ENCODE measurements at places on chromosomes 16 and 17. TPM values are rescaled to one million over a fixed set of nuclear protein-coding genes. Genes with fewer than 3 reads are reported as not detected.

DNA sequence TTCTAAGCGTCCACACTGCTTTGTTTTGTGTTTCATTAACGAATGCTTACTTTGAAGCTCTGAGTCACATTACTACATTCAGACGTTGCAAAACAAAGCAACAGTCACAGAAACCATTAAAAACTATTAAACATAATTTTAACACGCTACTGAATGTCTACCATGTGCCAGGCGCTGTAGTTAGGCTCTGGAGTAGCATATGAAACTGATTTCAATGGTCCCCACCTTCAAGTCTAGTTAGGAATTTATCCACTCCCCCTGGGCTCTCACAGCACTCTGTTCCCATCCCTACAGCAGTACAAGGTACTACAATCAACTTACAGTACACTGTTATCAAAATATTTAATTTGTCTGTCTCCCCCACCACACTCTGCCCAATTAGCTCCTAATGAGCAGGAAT lies 631 bp downstream of the UTP6 start:
- DNase-seq, result no peak

DNA sequence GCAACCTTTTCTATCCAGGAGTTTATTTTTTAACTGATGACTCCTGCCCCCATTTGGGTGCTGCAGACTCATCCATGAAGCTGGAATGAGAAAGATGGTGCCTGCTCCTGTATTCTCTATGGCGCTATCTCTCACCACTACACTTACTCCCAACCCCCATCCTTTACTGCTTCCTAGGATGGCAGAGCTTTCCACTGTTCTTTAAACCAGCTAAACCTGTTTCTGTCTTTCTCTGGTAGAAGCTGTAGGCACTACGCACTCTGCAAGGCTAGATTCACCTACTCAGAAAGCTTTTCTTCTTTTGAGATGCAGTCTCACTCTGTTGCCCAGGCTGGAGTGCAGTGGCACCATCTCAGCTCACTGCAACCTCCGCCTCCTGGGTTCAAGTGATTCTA lies 47.0 kb downstream of the ADAMTS18 start:
- no peak for DNase-seq

DNA sequence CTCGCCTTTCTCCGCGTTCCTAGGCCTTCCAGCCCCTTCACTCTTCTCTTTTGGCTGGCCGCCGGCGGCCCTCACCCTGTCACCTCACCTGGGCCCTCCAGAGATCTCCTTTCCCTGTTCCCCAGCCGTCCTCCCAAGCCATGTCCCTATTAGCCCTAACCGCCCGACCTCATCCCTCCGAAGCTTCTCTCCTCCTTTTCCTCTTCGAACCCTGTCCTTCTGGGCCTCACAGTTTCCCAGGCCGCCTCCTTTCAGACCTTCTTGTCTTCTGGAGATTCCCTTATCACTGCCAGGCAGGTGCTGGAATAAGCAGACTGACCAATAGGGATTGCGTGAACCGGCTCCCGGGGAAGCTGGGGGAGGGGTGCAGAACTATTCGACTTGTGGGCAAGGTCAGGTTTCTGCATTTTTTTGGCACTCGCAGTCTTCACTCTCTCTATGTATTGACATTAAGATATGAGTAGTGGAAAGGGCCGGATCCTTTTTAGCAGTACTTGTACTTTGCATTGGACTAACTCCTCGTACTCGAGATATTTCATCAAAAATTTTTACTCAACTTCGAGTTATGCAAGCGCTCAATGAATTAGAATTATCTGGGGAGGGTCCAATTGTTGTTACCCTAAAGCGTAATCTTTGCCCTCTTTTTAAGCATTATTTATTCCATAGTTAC lies 690 bp downstream of the RHOT1 start:
- peak; percentile 63 for DNase-seq

DNA sequence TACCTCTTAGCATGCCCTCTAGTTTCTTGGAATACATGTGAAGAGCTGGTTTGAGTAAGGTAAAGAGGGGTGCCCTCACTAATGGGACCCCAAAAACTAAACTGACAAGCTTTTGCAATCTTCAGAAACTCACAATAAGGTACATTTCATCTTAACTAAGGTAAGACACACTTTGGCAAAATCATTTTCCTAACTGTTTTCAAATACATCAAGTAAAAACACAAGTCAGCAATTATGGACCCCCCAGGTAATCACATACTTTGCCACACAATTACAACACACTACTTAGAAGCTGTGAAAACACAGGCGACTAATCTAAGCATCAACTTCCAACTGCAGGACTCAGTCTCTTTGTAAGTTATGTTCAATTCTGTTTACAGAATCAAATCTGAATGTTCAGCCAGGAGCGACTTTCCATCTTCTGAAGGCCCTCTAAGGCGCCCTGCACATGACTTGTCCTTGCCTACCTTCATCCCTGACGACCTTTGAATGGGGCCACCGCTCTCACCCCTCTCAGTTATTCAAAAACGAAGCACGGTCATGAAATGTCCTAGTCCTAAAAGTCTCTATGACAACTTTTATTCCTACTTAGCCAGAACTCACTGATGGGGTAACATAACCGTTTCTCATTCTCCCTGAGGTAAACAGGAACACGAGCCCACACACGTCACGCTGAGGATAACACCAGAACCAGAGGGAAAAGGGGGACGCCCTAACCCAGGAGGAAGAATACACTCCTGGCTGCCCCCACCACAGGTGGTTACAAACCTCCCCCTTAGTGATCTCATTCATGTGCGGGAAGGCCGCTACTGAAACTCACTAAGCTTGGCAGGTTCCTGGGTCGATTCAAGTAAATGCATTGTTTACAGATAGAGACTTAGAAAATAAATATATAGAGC lies 5.5 kb downstream of the CREBBP start:
- no peak for DNase-seq

DNA sequence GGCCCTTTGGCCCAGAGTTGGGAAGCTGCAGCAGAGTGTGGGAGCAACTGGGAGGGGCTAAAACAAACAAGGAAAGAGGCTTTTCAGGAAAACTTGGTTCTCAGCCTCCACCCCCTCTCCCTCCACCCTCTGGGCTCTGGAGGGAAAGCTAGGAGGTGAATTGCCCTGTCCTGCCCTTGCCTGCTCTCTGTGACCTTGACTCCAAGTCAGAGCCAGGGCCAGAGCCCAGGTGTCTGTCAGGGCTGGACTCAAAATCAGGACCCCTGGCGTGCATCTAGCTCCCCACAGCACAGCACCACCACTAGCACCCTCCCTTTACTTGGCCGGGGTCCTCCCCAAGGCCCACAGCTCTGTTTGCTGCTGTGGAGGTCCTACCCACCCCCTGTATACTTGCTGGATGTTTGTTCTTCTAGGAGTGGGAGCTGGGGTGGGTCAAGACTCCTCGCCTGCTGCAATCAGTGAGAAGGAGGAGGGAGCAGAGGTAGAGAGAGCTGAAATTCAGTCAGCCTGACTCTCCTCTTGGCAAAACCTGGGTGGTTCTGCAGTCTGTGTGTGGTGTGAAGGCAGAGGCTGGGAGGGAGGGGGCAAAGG lies 2.8 kb upstream of the NR1D1 start:
- no peak for DNase-seq

DNA sequence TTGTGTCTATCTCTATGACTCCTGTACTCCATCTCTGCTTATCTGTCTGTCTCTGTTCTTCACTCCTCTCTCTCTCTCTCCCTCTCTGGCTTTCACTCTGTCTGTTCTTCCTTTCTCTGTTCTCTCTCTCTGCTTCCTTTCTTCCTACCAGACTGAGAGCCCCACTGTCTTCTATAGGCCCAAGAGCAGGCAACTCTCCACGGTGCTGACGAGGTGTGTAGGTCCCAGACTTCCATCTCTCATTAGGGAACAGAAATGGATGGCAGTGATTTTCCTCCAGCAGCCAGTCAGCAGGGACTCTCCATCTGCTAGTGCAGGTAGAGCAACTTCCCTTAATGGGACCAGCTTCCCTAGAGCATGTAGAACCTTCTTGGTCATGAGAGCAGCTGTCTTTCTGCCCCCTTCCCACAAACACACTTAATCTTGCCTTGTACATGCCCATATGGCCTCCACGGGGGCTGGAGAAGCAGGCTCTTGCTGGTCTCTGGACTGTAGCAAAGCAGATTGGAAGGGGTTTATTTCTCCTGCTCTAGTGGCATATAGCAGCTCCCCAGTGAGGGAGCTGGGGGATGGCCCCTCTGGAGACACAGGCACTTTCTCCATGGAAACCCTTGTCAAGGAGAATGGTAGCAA lies 47.8 kb upstream of the NLRP1 start:
- no peak for DNase-seq

- no peak for DNase-seq
These were observed 74.6 kb downstream of the KSR1 start for GRCh38 chr17:27530764-27531391.

GRCh38 chr17:46726206-46726605 lies 92.3 kb downstream of the WNT3 start:
- no peak for DNase-seq

DNA sequence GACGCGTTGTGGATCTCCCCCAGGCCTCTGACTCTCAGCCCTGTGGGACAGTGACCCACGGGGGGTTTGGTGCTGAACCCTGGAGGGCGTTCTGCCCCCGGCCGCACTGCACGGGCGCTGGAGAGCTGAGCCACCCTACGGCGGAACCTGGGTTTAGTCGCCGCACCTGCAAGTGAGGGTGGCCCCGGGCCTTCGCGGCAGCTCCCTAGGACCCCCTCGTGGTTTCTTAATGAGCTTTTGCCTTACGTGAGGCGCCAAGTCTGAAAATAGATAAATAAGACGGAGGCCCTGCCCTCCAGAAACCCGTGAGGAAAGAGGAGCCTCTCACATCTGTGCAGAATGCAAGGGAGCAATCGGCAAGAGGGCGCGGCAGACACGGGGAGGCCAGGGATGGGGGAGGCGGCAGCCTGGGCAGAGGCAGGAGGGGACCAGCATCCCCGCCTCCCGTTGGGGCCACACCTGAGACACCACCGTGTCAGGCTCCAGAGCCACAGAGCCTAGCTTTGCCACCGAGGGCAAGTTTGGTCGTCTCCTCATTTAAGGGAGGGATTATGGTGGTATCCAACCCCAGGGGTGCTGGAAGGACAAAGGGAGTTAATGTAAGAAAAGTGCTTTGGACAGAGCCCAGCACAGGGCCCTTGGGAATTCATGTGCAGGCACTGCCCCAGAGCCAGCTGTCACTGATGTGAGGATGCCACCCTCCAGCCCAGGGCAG lies 153.2 kb upstream of the CHMP6 start:
- no peak for DNase-seq

- DNase-seq, result peak; percentile 27
These were observed 59.9 kb upstream of the ATF7IP2 start for GRCh38 chr16:10325783-10326543.

- no peak for DNase-seq
These were observed 21.0 kb downstream of the SNN start for GRCh38 chr16:11689031-11689840.

GRCh38 chr17:48484850-48485249 lies 46.0 kb downstream of the HOXB1 start:
- no peak for DNase-seq

DNA sequence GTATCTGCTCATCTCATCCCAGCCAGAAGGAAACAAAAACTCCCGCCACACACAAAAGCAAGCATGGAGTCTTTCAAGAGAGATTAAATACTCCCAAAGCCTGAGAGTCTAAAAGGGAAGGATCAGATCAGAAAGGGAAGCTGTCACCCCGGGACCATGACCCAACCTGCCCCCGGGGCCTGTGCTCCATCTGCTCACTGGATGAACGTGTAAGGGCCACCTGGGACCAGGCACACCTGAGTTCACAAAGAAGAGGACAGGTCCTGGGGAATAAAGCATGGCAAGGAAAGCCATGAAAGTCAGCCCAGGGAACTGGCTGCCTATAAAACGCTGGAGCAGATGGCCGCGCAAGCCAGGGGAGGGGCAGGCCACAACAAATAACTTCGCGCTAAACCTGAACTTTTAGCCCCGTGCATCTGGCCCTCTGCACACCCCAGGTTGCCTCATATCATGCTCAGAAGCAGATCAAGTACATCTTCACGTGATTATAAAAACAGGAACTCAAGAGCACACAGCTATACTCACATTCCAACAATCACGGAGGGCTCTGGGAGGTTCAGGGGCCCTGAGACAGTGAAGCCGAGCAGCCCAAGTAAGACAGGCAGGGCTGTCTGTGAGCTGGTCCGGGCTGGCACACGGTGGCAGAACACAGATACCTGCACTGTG lies 3.4 kb downstream of the TMEM11 start:
- DNase-seq, result no peak

DNA sequence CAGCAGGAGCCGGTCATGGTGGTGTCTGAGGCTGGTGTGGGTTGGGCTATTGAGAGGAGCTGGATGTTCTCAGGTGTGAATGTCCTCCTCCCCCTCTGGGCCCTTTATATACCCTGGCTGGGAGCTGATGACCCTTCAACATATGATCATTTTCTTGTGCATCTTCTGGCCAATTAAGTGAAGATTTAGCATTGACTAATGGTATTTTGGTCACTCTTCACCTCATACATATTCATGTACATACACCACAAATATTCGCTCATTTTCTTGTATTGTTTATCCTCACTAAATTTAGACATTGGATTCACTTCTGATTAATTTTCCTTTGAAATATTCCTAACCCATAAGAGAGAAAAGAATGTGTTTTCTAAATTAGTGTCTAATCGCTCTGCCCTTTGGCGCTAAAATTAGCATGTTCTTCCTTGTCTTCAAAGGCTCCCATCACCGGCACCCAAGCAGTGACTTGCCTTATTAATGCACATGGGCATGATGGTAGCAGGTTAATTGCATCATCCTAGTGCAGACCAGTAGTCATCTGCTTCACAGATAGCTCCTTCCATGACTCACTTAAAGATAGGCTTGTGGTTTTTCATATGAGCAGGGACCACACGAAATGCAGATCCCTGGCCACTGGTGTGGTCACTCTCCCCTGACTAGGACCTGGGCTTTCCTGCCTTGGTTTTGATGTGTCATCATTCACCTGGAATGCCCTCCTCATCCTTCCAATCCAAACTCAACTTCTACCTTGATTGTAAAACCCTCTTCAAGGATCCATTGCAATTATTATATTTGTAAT lies at the start of gene KRTAP2-4:
Gene KRTAP2-4, minus strand, starts transcription at position 51 of the 796 bp plus-strand sequence. Its CDS starts 34 bp downstream, at position 17.
- DNase-seq, result no peak

- DNase-seq, result no peak
These were observed 3.3 kb downstream of the ATXN2L start for GRCh38 chr16:28826141-28826540.

GRCh38 chr16:85275533-85276249 lies 163.4 kb upstream of the CIBAR2 start:
- peak; percentile 83 for DNase-seq

Gene TP53TG3
- 0.77 TPM for total RNA-seq

Gene IRX5
- total RNA-seq, result 0.47 TPM

Gene CCNF
- total RNA-seq, result 1.1 TPM

Gene PLEKHG4
- total RNA-seq, result 1.5 TPM

Gene NATD1
- total RNA-seq, result 22.1 TPM

Gene CLN3
- 13.4 TPM for total RNA-seq

Gene SLC6A2
- total RNA-seq, result not detected

Gene DUSP3
- 243 TPM for total RNA-seq
